ENCODE measurements at places on chromosomes 16 and 17.
A peak's percentile ranks its signal among the peaks of the same experiment; 100 is the strongest.

GRCh38 chr16:89410322-89410721, 80.0 kb downstream of the ANKRD11 start:
- DNase-seq, result no peak

DNA sequence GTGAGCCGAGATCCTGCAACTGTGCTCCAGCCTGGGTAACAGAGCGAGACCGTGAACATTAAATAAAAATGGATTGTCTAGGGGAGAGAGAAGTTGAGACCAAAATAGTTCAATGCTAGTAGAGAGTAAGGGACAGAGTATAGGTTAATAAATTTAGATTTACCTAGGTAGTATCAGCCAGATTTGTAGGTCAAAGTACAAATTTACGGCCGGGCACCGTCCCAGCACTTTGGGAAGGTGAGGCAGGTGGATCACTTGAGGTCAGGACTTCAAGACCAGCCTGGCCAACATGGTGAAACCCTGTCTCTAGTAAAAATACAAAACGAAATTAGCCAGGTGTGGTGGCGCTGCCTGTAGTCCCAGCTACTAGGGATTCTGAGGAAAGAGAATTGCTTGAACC, 12.2 kb upstream of the BMERB1 start:
- DNase-seq, result no peak

DNA sequence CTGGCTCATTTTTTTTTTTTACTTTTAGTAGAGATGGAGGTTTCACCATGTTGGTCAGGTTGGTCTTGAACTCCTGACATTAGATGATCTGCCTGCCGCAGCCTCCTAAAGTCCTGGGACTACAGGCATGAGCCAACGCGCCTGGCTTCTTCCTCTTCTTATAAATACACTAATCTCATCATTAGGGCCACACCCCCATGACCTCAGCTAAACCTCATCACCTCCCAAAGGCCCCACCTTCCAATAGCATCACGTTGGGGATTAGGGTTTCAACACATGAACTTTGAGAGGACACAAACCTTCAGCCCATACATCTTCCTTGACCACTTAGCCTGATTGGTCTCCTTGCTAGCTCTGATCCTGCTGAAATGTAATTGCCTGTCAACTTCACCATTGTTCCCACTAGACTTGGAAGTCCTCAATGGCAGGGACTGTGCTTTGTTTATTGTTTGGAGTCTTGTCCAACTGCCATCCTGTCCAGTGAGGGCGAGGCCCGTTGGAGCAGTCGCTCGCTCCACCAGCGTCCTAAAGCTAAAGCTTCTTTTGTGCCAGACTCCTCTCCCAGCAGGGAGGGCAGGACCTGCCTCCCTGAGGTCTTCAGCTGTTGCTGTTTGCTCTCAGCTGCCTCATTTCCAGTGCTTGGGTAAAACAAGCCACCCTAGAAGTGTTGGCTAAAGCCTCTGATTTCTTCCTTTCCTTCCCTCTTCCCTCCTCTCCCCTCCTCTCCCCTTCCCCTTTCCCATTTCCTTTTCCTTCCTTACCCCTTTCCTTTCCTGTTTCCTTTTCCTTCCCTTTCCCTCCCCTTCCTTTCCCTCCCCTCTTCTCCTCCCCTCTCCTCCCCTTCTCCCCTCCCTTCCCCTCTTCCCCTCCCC, 85.3 kb downstream of the HAPSTR1 start:
- DNase-seq, result no peak

DNA sequence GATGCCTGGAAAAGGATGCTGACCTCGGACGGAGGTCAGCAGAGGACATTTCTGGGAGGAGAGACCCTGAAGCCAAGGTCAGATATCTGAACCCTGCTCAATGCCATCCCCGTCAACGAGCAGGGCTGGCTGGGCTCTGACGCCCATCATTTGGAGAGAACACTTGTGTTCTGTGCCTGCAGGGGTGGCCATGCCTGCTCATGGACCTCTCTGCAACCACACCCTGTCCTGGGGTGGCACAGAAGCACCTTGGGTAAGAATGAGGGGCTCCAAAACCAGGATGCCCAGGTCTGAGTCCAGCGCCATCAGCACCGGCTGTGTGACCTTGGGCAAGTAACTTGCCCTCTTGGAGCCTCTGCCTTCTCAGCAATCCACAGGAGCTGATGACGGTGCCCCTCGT, 293.7 kb upstream of the FOXF1 start:
- no peak for DNase-seq

DNA sequence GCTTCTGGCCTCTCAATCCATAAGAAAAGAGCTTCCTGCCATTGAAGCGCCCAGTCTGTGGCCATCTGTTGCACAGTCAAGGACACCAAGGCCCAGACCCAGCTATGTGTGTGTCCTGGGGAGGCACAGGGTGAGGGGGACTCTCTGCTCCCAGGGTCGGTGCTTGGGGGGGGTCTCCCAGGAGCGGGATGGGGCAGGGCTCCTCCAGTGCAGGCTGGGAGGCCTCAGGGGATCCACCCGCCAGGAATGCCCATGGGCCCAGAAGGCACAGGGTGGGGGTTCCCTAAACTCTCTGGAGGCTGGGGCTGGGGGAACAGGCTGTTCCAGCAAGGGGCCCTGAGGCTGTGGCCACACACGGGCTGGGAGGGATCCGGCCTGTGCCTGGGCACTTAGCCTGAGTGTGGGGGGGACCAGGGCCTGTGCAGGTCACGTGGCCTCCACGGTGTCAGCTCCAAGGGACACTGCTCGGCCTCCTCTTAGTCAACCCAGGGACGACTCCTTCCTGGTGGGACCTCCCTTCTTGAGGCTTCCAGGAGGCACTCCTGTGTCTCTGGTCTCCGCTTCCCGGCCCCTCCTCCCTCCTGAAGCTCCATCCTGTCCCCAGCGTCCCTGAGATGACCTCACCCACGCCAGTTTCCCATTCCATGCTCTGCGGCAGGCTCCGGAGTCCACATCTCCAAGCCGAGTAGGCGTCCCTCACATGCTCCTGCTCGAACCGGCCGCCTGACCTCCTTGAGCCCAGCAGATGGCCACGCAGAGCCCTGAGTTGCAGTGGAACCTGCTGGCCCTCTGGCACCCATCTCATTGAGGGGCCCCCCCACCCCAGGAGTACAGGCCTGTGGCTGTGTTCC, 23.1 kb upstream of the BAHCC1 start:
- DNase-seq, result peak; percentile 44

DNA sequence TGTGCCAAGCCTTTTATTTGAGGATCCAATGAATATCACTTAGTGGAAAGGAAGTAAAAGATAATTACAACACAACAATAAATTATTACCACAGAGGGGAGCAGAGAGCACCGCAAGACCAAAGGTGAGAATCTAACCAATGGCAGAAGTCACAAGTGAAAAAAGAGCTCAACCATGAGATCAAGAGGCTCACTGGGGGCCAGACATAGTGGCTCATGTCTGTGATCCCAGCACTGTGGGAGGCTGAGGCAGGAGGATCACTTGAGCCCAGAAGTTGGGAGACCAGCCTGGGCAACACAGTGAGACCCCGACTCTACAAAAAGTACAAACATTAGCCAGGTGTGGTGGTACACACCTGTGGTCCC, 17.7 kb downstream of the ANKRD11 start:
- no peak for DNase-seq
